ENCODE measurements at places on chromosomes 6 and 20.
A peak's percentile ranks its signal among the peaks of the same experiment; 100 is the strongest.

- no peak for DNase-seq
Observed at GRCh38 chr6:20200761-20201630, 11.3 kb downstream of the MBOAT1 start.

GRCh38 chr20:32535953-32536823, 48.9 kb downstream of the NOL4L start:
- peak; percentile 87 for DNase-seq

GRCh38 chr6:139829576-139829975, 455.1 kb upstream of the CITED2 start:
- DNase-seq = no peak

DNA sequence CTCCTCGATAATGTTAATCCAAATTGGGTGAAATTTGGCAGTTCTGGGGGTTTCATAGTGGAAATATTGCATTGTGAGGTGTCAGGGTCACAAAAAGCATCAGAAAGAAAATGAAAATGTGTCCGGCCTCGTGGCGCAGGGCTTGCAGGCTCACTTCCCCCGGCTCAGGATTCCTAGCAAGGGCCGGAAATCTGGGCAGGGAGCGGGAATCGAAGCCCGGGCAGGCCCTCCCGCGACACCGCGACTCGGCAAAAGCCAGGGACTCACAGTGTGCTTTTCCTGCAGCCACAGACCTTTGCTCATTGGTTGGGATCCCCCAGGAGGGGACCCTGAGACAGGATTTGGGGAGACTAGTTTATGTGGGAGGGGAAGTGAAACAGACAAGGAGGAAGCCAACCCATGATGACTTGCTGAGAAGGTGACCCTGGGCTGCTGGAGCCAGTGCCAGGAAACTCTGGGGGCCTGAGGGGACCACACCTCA, 847 bp upstream of the CD93 start:
- no peak for DNase-seq

DNA sequence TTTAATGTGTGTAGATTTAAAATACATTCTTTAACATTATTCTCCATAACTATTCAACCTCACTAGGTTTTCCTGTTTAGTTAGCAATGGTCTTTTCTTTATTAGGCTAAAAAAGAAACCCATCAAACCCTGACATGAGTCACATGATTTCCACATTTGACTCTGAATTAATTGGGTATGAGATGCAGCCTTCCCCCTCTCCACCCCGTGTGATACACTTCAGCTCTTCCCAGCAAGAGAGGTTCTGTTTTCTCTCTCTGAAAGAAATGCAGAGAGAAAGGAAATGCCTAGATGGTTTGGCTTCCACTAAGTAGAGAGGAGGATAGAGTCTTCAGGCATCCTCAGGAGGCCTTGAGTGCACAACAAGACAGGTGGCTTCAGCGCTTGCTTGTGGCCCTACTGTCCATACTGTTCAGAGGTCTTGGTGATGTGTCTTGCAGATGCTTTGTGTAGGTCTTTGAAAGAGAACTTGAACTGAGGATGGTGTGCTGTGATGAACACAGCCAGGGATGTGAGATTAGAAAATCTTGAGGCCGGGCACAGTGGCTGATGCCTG, 17.3 kb downstream of the FARS2 start:
- DNase-seq = no peak

- DNase-seq = no peak
Observed at GRCh38 chr6:155341130-155341828, 27.0 kb upstream of the TFB1M start.

DNA sequence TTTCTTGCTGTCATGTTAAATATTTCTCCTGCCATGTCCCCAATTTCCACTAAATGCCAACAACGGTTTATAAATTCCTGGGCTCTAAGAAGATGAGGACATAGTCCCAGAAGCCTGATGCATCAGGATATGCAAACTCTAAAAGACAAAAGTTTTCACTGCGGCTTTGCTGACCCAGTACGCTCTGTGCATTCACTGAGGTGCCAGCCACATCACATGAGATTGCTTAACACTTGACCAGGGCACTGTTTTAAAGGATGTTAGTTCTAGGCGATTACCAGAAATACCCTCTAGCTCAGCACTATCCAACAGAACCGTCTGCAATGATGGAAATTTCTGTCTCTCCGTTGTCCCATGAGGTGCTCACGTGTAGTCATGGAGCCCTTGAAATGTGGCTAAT, 19.9 kb upstream of the ADTRP start:
- DNase-seq = no peak

DNA sequence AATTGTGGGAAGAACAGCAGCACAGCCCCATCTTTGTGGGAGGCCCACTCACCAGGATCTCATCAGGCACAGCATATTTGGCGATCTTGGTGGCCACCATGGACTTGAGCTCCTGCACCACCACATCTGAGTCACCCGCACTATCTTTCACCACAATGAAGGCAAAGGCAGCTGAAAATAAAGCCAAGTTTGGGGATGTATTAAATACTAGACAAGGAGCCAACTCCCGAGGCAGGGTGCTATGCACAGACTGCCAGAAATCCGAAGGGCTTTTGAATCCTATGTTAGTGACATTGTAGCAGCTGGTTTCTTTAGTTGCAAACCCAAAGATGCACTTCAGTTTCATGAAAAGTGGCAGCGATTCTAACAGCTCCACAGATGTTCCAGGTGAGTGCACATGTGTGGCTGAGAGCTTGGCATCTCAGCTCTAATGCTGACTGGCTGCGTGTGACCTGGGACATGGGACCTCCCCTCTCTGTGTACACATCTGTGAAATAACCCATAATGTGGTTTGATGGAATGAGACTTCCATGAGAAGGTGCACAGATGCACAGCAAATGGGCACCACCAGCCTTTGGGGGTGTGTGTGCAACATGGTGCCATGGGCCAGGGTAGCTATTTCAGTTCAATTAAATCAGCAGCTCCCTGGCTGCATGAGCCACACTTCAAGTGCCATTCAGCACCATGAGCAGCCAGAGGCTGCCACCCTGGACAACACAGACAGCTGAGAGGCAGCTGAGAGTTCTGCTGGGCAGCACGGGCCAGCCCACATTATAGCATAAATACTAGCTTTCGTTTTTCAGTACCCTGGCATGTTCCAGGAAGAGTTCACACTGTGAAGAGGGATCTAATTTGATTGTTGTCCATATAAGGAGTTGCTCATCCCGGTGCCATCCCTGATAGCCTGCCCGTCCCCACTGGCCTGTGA, 16.9 kb upstream of the APMAP start:
- no peak for DNase-seq

- no peak for DNase-seq
Observed at GRCh38 chr6:75604294-75604693, 2.6 kb downstream of the SENP6 start.

GRCh38 chr20:1334761-1335160, 5.8 kb upstream of the SDCBP2 start:
- DNase-seq = no peak

DNA sequence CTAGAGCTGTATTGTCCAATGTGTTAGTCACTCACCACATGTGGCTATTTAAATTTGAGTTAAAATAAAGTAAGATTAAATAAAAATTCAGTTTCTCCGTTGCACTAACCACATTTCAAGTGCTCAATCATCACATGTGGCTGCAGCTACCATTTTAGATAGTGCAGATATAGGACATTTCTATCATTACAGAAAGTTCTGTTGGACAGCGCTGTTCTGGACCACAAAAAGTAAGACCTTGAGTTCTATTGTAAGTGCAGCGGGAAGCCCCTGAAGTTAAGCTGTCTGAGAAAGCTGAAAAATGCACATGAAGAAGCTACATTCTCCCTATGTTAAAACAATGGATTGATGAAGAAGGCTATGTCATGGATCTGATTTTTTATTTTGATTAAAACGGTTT, 1.1 kb downstream of the ORC3 start:
- no peak for DNase-seq

DNA sequence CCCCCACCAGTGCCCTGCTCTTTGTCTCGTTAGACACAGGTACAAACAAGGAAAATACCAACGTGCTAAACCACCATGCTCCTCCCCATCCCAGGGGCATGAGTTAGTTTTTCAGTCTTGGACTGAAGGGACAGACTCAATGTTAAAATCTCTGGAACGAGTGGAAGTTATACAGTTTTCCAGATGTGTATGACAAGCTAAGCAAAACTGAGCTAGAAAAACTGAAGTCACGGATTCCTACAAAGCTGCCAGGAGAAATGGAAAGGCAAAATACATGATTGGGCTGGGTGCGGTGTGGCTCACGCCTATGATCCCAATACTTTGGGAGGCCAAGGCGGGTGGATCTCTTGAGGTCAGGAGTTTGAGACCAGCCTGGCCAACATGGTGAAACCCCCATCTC, 34.3 kb upstream of the QKI start:
- DNase-seq = no peak

DNA sequence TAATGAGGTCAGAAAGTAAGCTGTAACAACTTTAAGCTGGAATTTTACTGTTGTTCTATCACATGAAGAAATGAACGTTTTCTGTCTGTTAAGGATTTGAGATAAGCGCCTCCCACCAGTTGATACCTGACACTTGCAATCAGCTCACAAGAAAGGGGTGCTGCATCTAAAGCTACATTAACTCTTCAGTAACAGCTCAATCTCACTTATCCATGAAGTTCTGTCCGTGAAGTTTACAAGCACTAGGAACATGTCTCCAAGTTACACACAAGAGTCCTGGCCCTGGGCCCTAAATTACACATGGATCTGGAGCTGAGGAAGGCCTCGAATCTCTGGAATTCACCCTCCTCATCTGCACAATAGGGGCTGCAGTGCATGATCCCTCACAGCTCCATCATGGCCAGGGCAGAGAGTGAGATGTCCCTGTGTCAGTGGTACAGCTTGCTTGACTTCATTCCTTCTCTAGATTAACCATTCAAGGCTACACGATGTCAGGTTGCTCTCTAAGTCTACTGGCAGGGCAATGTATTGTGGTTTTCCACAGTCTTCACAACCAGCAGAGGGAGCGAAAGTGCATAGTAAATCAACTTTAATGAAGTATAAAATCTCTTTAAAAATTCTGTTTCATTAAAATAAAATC, 182.4 kb upstream of the MCHR2 start:
- no peak for DNase-seq

GRCh38 chr6:142429195-142429594, 127.4 kb downstream of the ADGRG6 start:
- DNase-seq = no peak

DNA sequence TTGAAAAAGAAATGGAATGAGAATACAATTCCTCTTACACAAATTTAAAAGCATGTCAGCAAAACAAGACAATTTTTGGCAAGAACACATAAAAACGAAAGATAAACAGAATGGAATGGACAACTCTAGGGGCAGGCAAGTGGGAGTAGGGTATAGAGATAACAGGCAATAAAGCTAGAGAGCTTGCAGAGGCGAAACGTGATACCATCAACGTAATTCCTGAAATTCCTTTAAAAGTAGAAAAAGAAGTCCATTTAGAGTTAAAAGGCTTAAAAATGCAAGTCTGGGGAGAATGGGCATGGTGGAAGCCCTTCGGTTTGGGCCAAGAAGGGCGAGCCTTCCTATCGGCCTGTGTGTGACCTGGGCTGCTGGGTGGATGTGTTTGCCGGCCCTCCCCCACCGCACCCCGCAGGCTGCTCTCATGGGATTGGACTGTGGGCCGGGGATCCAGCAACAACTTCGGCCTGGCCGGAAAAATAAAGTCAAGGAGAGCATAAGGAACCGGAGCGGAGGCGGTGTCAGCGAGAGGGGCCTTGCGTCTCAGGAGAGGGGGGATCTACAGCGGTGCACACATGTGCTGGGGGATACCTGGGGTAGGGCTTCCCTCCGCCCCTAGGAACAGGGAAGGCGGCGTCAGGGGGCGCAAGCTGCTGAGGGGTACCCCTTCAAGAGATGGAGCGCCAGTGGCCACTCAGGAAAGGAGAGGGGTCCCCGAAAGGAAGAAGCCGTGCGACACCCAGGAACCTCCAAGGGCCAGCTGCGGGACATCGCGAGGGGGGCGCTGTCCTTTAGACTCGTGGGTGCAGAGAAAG, 4.1 kb downstream of the TMEM239 start:
- DNase-seq = no peak

GRCh38 chr6:44266347-44266746, 996 bp upstream of the NFKBIE start:
- no peak for DNase-seq

DNA sequence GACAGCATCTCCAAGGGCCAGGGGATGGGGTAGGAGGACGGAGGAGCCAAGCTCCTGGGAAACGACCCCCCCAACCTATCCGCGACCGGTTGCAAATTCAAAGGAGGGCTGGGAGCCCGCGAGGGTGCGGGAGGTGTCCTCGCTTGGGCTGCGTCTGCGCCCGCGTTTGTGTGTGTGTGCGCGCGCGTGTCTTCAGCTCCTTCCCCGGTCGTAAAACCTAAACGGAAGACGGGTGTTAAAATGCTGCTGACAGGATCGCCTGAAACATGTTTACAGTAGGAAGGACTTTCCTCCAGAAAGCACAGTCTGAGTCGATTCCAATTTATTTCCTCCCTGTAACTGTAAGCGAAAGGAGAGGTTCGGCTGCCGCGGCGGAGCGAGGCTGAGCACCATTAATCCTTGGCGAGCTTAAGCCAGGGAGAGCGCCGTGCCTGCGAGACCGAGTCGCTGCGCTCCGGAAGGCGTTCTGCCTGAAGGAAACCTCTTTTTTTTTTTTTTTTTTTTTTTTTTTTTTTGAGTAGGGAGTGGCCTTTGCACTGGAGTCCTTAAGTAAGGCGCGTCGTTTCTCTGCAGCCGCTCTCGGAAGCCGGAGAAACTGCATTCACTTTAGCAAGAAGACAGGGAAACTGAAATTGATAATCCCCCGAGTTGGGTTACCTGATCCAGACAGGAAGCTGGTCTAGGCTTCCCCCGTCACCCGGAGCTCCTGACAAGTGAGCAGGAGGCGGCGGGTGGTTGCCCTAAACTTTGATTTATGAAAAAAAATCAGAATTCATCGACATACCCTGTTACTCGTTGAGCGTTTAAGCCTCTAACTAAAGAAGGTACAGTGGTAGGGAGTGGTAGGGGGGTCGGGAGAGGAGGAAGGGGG, 4.8 kb upstream of the SOX4 start:
- DNase-seq = no peak

DNA sequence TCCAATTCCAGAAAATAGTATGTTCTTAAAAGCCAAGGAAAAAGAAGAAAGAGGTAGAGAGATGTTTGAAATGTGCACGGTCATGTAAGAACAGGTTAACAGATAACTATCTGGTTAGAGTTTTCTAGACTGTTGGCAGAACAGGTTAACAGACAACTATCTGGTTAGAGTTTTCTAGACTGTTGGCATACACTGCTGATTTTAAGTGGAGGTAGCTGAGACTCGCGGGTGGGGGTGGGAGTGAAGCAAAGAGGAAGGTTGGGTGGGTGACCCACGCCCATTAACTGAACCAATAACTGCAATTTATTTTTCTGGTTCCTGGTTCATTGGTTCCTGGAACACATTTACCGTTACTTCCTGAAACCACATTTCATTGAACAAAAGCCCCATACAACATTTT, 157.5 kb downstream of the ELOVL4 start:
- no peak for DNase-seq

Measured in HuH-7.5 (cell line).